ENCODE measurements at places on chromosomes 2 and 18.

DNA sequence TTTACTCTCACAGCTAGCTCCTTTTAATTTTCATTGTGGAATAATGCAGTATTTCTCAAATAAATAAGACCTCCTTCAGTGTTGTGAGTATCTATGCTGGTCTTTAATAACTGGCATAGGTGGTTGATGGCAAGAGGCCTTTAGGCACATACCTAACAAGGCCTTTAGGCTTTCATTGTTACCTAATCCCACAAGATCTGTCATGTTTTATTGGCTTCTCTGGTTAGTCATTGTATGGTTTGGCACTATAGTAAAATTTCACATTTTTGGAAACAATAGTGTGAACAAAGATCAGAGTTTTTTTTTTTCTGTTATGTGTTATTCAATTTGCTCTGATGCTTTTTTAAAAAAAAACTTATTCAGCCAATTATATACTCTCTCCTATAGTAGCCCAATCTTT lies 89.8 kb upstream of the NEUROD1 start:
- DNase-seq: no peak

DNA sequence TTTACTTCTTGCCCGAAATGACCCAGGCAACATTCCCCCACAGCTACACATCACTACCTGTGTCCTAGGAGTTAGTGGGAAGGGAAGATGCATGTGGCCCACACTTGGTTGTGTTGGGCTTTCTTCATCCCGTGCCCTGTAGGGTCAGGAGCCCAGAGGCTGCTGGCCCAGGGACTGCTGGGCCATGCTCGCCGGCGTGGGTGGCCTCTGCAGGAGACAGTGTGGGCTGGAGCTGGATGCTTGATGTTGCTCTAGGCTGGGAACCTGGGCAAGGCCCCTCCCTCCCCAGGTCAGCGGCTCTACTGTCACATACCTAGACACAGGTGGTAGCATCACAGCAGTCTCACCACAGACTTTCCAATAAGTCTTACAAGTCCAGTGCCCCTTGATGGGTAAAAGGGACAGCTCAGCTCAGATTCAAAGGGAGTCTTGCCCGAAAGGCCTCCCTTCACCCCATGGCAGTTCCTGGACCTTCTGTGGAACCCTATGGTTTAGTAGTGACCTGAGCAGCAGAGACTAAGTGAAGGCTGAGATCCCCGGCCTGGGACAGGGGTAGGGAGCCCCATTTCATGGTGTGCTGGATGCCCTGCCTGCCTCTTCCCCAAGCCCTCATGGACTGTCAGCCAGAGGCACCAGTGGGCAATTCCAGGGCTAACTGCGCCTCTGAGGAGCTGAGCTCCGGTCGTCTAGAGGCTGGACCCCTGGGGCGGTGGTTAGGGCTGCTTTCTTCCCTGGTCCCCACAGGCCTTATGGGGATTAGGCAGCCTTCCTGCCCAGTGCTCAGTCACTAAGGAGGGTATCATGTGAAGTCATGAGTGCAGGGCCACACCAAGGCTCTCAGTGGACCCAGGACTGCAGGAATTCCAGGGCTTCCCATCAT lies 45.4 kb upstream of the FAHD2A start:
- DNase-seq: no peak

- no peak for DNase-seq
Observed at GRCh38 chr2:119592436-119592835, 48.2 kb downstream of the CFAP221 start.

DNA sequence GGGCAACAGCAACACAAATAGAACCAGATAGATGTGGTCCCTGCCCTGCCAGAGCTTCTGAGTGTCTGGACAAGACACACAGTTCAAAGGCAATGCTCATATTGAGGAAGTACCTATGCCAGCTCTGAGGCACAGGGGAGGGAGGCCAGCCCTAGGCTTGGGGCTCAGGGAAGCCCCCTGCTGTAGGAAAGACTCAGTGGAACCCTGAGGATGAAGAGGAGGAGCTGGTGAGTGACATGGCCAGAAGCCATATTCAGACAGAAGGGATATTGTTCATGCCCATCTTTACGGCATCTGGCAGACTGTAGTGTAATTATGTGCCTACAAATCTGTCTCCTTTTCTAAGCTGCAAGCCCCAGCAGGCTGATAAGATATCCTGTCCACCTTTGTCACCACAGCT lies 8.8 kb downstream of the SIGLEC15 start:
- no peak for DNase-seq

DNA sequence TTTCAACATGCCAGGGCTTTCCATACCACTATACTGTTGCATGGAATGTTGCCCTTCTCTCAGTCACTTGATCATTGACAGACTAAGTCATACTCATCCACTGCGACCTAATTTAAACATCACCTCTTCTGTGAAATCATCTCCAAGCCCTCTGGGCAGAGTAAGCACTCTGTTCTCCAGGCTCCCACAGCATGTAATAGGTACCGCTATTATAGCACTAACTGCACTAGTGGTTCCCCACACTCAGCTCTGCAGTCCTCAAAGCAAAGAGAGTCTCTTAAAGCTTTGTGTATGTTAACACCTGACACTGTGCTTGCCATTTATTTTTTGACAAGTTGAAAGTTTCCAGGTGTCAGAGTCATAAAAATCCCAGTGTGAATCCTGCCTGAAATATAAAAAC lies 947.2 kb downstream of the ERBB4 start:
- no peak for DNase-seq

DNA sequence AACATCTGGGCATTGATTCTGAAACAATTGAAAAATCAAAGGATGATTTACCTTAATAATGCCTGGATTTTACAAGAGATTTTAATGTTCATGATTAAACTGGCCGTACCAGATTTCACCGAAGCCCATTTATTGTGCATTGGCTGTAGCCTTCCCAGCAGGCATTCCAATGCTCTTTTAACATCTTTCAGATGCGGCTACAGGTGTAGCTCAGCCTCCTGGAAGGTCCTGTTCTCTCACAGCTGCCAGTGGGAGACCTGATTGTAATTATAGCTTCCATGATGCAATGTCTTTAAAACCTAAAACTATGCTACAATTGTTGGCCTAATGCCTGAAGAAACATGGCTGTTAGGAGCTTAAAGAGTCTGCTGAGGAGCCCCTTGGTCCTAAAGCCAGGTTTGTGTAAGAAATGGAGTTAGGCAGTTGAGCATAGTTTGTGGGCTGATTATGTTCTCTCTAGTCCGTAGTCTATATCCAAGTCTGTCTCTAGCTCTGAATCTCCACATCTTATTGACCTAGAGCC lies 147.4 kb downstream of the CERS6 start:
- DNase-seq: no peak

DNA sequence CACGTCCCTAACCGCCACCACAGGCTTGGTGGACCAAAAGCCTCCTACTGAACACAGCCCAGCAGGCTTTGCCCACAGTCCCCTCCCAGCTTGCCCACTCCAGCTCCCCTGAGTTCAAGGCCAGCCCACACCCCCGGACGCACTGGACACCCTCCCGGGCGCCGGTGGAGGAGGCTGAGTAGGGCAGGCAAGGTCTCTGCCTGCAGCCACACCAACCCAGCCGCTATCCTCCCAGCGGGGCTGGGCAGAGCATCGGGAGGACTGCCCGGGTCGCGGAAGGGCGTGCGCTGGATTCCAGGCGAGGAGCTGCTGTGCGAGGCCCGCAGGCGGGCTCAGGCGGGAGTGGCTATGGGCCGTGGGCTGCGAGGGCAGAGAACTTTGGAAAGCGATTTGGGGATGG lies 49.5 kb downstream of the PLEKHB2 start:
- no peak for DNase-seq

DNA sequence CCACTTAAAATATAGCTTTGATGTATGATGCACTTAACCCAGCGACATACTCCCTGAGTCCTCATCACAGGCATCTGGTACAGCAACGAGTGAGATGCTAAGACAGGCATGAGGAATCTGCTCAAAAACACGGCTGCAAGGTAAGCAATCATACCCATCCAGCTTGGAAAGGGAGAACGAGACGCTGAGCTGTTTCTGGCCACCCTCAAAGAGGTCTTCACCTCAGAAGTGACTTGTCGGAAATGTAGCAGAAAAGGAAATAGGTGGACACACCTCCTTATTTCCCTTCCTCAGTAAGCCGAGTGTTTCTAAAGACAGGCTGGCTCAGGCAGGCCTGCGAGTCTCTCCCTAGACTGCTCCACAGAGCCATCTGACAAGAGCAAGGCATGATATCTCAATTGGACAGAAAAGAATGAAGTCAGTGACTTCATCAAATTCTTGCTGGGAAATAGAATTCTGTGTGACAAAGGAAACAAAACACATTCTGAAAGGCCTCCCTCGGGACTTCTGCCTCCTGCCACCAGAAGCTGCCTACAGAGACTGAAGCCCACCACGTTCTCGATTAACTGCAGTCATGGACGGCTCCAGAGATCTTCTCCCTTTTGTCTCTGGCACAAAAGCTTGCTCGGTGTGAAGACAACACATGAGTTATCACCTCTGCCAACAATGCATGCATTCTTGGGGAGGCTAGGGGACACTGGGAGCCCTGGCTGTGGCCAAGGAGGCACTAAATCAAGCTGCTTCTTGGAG lies 84.3 kb downstream of the UXS1 start:
- DNase-seq: no peak

- DNase-seq: no peak
Observed at GRCh38 chr2:86069091-86069685, 36.5 kb downstream of the POLR1A start.
